ENCODE measurements at places on chromosomes 4 and X.

DNA sequence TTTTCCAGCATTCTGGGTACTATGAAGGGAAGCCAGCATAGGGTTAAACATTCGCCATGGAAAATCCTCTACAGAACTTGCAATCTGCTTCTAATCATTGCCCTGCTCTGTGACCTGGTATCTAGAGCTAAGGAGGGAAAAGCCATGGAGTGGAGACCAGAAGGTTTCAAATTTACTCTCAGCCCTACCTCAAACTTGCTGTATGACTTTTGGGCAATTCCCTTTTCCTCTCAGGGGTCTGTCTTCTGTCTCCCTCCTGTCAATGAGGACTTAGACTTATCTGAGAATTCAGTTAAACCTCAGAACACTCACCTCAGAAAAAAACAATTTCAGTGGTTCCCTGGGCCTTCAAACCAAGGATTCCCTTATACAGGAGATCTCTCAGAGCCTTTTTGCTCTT lies 29.1 kb downstream of the ARHGEF9 start:
- no peak for DNase-seq

- no peak for DNase-seq
Measured at GRCh38 chrX:332916-333610, 14.5 kb upstream of the GTPBP6 start.

DNA sequence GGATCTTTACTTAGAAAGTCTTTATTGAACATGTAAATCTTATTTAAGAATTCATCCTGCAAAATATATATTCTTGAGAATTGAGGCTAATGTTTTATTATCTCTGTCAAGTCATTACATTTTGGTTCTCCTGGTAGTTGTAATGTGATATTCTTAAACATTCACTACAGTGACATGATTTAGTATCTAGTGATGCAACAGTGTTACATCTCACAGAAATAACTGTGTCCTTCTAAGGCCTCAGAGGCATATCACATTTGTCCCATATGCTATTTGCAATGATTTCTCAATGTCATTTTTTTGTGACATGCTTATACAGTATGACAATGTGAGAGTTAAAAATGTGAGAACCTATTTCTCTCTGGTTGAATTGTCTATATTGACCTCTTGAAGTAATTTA lies 34.1 kb downstream of the PRRG1 start:
- DNase-seq = no peak

DNA sequence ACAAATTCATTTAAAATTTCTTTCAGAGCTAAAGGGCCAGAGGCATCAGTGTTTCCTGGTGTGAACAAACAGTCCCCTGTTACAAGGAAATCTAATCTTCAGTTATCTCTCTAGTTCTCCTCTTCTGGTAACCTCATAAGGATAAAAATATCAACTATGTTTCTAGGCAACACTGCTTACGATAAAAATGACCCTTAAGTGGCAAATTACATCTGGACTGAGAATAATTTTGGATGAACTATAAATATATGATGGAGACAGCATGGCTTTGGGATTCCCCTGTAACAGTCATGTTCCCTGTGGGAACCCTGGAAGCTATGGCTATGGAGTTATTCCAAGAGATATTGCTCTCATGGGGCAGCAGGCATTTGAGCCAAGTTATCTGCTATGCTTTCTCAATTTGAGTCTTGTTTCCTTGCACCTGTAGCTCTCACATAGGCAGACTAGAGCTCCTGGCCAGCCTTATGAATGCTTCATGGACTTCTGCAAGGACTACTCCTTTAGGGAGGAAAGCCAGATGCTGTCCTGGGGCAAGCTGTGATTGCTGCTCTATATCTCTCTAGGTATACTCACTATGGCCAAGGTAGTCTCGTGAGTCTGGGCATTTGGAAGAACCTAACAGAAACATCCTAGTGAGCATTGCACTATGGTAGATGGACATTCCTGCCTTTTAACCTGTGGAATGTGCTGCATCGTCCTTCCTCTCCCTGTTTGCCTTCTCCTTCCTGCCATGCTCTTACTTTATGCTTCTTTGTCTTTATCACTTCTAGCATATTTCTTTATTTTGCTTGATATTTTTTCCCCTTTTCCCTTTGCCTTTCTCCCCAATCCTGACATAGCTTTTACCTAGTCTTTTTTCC lies 14.2 kb downstream of the C4orf33 start:
- DNase-seq = no peak

- no peak for DNase-seq
Measured at GRCh38 chr4:25440478-25441030, 63.5 kb downstream of the ANAPC4 start.

DNA sequence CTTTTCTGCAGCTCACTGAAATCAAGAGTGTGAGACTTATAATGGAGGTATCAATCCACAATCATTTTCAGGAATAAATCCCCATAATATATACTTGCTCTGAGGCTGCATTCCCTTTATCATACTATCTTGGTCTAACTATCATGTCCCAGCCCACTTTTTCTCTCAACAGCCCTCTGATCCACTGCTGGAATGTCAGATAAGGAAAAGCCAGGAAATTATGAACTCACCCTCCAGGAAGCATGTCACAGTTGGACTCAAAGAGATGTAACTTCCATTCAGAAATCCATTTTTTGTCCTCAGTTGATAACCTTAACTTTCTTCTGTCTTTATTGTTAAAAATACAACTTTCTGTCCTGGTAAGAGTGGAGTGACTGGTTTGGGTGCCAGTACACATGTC lies 144.9 kb downstream of the PCDH19 start:
- no peak for DNase-seq
